ENCODE measurements at places on chromosomes 1 and 21.

DNA sequence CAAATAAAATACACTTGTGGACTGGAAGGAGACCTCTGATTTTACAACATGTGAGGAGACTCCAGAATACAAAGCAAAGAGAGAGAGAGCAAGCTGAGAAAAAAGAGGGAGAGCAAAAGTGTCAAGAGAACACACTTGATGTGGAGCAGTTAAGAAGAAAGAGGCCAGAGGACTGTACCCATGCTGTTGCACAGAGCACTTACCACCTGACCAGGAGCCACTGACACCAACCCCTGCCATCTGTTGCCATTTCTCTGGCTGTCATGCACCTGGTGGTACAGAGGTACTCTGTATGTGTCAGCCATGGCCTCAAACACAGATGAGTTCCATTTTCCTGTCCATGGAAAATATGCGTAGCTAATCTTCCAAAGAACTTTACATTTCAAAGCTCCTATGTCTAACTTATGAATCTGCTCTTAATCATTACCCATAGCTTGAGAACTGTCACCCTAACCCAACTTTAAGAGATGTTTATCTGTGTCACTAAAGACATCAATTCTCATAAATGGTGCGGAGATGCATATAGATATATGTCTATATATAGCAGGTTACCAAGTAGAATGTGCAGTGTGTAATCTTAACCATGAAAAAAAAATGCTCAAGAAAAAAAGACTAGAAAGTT lies 32.8 kb upstream of the ABCD3 start:
- no peak for DNase-seq

GRCh38 chr1:201299968-201300367 lies 16.7 kb downstream of the PKP1 start:
- no peak for DNase-seq

- DNase-seq = no peak
Measured at GRCh38 chr1:180116964-180117763, 37.5 kb upstream of the QSOX1 start.

- no peak for DNase-seq
Measured at GRCh38 chr1:199135901-199136300, 497.1 kb downstream of the PTPRC start.

GRCh38 chr1:111736548-111737215 lies 2.5 kb downstream of the INKA2 start:
- DNase-seq = no peak

DNA sequence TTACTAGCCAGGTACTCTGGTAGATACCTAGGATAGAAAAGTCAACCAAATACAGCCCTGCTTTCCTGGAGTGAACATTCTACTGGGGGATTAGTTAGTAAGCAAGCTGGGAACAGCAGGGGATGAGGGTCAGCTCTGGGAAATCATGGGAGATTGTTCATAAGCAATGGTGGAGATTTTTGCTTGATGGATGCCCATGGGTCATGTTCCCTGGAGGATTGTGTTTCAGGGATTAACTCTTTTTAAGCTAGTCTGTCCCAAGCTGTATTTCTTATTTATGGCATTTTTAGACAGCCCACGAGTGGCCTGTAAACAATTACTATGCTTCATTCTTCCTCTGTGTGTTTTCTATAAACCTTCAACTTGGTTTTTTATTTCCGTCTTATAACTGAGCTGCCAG lies 18.9 kb downstream of the CACHD1 start:
- no peak for DNase-seq

DNA sequence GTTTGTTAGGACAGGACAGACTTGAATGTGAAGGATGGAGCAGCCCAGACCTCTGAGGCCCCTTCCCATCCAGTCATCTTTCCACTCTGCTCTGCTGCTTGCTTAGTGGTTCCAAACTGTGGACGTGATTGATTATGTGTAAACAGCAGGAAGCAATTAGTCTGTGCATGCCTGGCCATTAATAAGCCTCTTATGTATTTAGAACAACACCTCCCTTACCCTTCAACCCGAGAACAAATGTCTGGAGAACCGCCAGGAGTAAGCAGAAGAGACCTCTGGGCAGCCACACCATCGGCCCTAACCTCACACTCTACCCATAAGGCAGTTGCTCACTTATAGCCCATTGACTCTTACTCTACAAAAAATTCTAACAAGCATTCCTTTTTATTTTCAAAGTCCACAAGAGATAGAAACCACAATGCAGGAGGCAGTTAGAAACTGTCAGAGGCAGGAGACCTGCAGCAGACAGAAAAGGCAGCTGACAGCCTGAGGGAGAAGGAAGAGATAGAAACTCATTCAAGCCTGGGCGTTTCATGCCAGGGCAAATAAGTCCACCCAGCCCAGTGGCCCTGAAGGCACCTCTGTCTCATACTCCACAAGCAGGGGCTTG lies 5.8 kb upstream of the EPHA8 start:
- no peak for DNase-seq

- DNase-seq = no peak
Measured at GRCh38 chr1:55275941-55276341, 60.8 kb upstream of the USP24 start.

- no peak for DNase-seq
Measured at GRCh38 chr1:204062106-204062505, 10.8 kb upstream of the SOX13 start.

DNA sequence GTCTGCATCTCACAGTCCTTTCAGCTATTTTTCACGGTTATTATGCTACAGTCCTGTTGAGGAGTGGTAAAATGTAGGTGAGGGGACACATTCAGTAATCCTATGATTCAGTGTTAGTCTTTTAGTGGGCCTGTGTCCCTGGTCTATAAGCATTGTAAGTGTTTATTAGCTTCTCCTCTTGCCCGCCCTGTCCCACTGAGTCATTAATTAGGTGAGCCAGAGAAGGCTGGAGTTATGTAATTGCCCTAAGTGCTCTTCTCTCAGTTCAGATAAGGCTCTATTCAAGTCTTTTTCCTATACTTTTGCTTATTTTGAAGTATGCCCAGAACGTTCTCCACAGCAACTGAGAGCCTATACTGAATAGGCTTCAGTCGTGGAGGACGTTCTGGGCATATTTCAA lies 76.3 kb upstream of the ZRANB2 start:
- DNase-seq = no peak

DNA sequence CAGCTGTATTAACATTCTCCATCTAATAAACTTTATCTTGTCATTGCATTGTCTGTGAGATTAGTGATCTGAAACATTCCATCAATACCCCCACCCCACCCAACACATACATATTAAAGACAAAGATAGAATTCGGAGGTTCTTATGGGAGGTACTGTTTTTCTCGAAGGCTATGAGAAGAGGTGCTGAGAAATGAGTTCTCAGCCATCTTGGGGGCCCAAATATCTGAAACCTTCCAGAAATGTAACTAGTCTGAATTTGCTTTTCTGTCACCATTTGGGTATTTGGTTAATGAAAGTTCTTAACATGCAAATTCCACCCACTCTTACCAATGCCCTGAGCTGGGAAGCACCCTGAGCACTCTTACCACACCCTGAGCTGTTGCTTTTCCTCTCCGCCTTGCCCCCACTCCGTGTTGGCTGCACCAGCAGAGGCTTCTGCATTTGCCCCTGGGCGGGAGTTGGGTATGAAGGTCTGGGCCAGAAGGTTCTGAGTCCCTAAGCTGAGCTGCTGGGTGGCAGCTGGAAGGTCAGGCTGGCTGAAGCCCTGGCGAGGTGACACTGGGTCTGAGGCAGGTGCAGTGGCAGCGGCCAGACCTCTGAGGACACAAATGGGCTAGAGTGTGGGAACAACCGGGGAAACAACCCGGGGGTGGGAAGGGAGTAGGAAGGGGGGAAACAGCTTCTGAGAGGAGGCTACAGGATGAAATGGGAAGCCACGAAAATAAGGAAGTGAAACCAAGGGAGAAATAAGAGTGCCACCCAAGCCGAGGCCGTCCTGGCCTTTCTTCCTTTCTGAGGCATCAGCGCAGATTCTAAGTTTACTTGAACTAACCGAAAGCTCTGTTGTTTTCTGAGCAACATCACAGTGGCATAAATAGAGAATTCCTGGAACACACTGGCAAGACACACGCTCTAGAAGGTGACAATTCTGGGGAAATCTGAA lies 26.3 kb upstream of the IER5 start:
- DNase-seq = no peak

DNA sequence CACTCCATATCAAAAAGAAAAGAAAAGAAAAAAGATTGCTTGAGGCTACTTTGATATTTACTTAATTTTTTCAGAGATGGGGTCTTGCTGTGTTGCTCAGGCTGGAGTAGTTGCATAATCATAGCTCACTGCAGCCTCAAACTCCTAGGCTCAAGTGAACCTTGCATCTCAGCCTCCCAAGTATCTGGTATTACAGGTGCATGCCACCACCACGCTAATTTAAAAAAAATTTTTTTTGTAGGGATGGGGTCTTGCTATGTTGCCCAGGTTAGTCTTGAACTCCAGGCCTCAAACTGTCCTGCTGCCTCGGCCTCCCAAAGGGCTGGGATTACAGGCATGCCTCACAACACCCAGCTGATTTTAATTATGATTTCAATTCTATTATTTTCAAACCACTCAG lies 38.2 kb downstream of the RTCA start:
- no peak for DNase-seq

- no peak for DNase-seq
Measured at GRCh38 chr1:160427625-160428024, 27.3 kb downstream of the VANGL2 start.

DNA sequence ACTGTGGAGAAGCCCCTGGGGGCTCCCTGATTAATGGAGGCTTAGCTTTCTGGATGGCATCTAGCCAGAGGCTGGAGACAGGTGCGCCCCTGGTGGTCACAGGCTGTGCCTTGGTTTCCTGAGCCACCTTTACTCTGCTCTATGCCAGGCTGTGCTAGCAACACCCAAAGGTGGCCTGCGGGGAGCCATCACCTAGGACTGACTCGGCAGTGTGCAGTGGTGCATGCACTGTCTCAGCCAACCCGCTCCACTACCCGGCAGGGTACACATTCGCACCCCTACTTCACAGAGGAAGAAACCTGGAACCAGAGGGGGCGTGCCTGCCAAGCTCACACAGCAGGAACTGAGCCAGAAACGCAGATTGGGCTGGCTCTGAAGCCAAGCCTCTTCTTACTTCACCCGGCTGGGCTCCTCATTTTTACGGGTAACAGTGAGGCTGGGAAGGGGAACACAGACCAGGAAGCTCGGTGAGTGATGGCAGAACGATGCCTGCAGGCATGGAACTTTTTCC lies 24.8 kb downstream of the PCSK9 start:
- no peak for DNase-seq

DNA sequence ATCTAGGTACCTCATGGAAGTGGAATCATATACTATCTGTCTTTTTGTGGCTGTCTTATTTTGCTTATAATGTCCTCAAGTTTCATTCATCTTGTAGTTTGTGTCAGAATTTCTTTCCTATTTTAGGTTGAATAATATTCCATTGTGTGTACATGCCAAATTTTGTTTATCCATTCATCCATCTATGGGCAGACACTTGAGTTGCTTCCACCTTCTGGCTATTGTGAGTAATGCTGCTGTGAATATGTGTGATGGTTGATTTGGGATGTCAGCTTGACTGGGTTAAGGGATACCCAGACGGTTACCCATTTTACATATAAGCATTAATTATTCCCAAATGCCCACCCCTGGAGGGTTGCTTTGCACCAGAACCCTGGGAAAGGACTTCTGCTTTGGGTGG lies 477.5 kb downstream of the PTPRU start:
- no peak for DNase-seq

GRCh38 chr1:68375919-68376318 lies 73.8 kb downstream of the RPE65 start:
- DNase-seq = no peak
